SK-N-MC (cell line): ENCODE measurements at places on chromosomes 12 and 14.

DNA sequence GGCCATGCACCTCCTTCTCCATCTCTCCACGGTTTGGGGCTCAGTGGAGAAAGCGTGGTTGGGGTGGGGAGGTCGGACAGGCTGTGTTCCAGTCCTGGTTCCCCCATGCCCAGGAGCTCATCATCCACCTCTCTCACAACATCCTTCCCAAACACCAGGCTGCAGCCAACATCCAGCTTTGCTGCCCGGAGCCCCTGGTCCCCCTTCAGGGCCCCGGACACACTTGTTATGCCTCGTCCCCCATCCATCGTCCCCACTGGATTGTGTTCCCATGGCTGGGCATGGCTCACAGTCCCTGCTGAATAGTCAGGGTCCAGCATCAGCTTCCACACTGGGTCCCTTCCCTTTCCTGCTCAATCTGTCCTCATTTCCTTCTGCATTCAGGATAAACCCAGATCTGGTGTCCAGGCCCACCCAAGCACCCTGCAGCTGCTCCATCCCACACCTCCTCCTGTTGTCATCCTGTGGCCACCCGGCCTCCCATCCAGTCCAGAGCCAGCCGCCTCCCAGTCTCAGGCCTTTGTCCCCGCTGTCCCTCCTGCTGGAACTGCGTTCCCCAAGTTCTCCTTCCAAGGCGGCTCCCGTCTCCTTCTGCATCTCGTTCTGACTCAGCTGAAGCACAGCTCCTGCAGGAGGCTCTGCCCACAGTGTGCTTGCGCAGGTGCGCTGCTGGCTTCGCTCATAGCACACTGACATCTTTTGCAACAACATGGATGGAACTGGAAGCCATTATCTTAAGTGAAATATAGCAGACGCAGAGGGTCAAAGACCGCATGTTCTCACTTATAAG, 211.4 kb upstream of the RTL1 start:
- no peak for DNase-seq

- DNase-seq = peak; percentile 92
These were observed 216.7 kb downstream of the ACSS3 start for GRCh38 chr12:81294325-81295190.

DNA sequence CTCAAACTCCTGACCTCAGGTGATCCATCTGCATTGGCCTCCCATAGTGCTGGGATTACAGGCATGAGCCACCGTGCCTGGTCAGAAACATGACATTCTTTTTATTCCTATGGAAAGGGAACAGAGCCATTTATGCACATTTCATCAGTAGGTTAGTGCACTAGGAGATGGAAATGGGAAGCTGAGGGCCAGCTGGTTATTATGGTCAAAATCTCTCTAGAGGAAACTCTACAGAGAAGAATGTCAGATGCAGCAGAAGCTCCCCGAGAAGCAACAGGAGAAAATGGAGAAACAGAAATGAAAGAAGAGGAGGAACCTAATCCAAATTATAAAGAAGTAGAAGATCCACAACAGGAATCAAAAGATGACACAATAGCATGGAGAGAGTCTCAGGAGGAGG, 2.7 kb downstream of the CFAP251 start:
- no peak for DNase-seq

DNA sequence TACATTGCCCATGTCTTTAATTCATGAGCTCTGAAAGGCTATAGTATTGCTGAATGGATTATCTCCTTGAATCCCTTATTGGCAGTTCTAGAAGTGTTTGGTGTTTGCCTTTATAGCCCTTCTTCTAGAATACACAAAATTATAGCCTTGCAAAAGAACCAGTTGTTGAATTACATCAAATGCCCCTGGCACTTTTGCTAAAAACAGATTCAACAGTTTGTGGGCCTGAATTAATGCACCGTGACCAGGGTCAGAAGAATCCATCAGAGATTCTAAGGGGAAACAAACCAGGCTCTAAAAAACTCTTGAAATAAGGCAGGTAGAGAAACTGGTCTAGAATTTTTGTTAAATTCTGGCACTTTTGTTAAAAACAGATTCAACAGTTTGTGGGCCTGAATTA, 197.8 kb downstream of the SOX5 start:
- DNase-seq = no peak
